A549 treated with Mapracorat at 1 μM for 4 hours (cell line): ENCODE measurements at places on chromosomes 1 and 21. TPM values are rescaled to one million over a fixed set of nuclear protein-coding genes. Genes with fewer than 3 reads are reported as not detected.

The FCAMR gene
- total RNA-seq = not detected in 5 replicates

The KISS1 gene
- 0.21 to 1.1 TPM (median 0.64 TPM) in 4 of 5 replicates, not detected in the other for total RNA-seq

The PERM1 gene
- 0.10 to 0.30 TPM (median 0.14 TPM) in 4 of 5 replicates, not detected in the other for total RNA-seq

The SPATA45 gene
- not detected in 5 replicates for total RNA-seq

The TAS1R3 gene
- 0.14 to 0.30 TPM (median 0.16 TPM) in 5 replicates for total RNA-seq

The GABRD gene
- total RNA-seq = 0.27 to 0.78 TPM (median 0.38 TPM) in 5 replicates

The UBL4B gene
- total RNA-seq = not detected in 5 replicates

The FNDC5 gene
- total RNA-seq = 0.17 to 0.80 TPM (median 0.30 TPM) in 5 replicates

The OR2M3 gene
- not detected in 5 replicates for total RNA-seq

The GJA5 gene
- total RNA-seq = 0.05 TPM in 1 of 5 replicates, not detected in the others

The NBPF4 gene
- total RNA-seq = 0.12 to 0.16 TPM (median 0.14 TPM) in 4 of 5 replicates, not detected in the other

The DNALI1 gene
- 0.06 to 0.26 TPM (median 0.18 TPM) in 4 of 5 replicates, not detected in the other for total RNA-seq

The SLFNL1 gene
- total RNA-seq = 0.04 TPM in 1 of 5 replicates, not detected in the others

The IFI44 gene
- 0.24 to 0.84 TPM (median 0.60 TPM) in 5 replicates for total RNA-seq

The MIXL1 gene
- 0.23 TPM in 1 of 5 replicates, not detected in the others for total RNA-seq
